ENCODE measurements at places on chromosomes 12 and 14. TPM values are rescaled to one million over a fixed set of nuclear protein-coding genes. Genes with fewer than 3 reads are reported as not detected.

Gene FSCB
- not detected for total RNA-seq

Gene POTEG
- total RNA-seq: not detected

Gene TTC9
- not detected for total RNA-seq

Gene CARMIL3
- not detected for total RNA-seq

Gene MAP3K9
- total RNA-seq: not detected

Gene SLC5A8
- not detected for total RNA-seq

Gene WNT1
- total RNA-seq: not detected

Gene BATF
- total RNA-seq: not detected
